ENCODE measurements at places on chromosomes 1 and 21.

GRCh38 chr1:97089173-97089572 lies 367.6 kb downstream of the PTBP2 start:
- no peak for DNase-seq

DNA sequence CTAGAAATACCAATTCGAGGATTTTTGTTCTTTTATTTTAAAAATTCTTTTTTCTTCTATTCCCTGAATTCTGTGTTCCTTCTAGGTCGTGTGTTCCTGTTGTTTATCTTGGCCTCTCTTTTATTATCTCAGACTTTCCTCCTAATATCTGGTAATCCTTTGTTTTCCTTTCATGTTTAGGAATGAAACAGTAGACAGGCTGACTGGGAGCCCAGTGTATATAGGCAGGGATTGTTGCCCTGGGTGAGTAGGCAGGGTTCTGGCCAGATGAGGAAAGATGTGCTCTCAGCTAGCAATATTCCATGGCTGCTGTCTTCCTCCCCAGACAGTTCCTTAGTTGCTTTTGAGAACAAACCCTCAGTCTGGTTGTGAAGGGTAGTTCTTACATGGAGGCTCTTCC lies 161.8 kb upstream of the PDE4B start:
- no peak for DNase-seq

GRCh38 chr1:40877698-40878097 lies 15.5 kb upstream of the CITED4 start:
- peak; percentile 64 for DNase-seq

GRCh38 chr1:240524356-240525069 lies 87.4 kb downstream of the GREM2 start:
- no peak for DNase-seq

DNA sequence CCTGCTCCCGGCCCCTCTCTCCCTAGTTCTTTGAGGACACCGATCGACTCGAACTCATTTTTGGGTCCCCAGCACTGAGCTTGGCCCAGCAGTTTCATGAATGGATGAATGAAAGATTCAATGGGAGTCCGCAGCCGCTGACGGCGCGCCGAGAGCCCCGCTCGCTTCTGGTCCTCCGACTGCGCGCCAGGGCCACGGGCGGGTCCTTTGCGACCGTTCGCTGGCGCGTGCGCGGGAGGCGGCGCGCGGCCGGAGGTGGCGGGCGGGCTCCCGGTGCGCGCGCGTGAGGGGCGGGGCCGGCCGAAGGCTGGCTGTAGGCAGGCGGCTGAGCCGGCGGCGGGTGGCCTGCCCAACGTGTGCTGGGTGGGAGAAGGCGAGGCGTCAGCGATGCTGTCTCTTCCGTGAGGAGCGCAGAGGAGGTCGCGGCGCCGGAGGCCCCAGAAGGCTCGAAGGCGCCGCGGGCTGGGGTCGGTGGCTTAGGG lies at the start of gene MAST2:
TSS of gene MAST2 (plus strand) at position 314 of the 482 bp plus-strand sequence. CDS start 284 bp downstream, outside the sequence.
- peak; percentile 97 for DNase-seq

- DNase-seq, result no peak
Observed at GRCh38 chr21:26280148-26280547, 109.6 kb upstream of the APP start.
